ENCODE measurements at places on chromosomes 16 and 17.

DNA sequence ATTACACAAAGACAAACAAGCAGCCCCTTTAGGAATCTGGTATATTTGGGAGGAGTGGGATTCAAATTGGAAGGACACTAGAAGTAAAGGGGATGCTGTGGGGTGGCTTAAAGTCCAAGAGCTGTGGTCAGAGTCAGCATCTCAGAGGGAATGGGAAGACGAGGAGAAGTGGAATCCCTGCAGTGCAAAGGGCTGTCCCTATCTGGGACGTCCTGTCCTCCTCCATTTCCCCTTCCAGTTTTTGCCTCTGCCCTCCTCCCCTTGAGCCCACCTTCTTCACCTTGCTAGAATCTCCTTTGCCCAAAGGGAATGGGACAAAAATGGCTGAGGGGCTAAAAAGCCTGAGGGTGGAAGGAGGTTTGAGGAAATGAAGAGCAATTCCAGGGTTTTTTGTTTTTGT lies 4.2 kb upstream of the PLXDC1 start:
- DNase-seq = no peak

GRCh38 chr16:58152246-58152868 lies 23.2 kb upstream of the CFAP20 start:
- DNase-seq = no peak

DNA sequence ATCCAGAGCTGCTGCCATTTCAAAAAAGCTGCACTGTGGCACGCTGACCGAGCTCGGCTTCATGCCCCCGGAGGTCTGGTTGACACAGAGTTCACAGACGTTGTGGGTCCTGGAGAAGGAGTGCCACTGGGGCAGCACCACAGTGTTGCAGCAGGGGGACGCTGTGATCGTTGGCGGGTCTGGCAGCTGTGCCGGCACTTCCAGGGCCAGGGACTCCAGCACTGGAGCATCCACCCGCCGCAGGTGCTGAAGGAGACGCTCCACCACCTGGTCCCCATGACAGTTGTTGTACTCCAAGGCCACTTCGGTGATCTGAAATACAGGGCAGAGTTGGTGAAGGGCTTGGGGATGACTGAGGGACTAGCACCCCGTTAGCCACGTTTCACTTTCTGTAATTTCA lies 23.5 kb downstream of the SNN start:
- DNase-seq = no peak

GRCh38 chr17:45791041-45791582 lies 7.0 kb downstream of the CRHR1 start:
- DNase-seq = no peak

- no peak for DNase-seq
Observed at GRCh38 chr17:82228278-82228841, 482 bp upstream of the SLC16A3 start.

GRCh38 chr16:51464996-51465395 lies 313.9 kb upstream of the SALL1 start:
- no peak for DNase-seq

All from stimulated activated CD4-positive, alpha-beta T cell treated with anti-CD3 and anti-CD28 coated beads, TNF-alpha, amount 100 ng/mL, for 4 hours (primary cell).